ENCODE measurements at places on chromosomes 4 and X.

GRCh38 chr4:3389233-3390215 is 52.2 kb upstream of the HGFAC start:
- no peak for DNase-seq

GRCh38 chr4:72067051-72067450 is 35.3 kb downstream of the NPFFR2 start:
- DNase-seq: no peak

DNA sequence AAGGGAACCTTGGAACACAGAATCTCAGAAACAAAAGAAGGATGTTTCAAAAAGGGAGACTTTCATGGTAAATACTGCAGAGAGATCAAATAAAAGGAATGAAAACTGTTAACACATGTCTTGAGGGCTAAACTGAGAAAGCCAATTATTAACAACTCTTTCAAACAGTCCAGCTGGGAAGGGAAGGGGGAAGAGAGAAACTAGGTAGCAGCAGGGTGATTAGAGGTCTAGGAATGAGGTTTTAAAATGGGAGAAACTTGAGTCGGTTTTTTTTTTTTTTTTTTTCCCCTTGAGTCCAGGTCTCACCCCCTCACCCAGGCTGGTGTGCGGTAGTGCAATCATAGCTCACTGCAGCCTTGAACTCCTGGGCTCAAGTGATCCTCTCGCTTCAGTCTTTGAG is 4.3 kb downstream of the BCLAF3 start:
- no peak for DNase-seq

GRCh38 chr4:11470438-11471045 is 41.8 kb upstream of the HS3ST1 start:
- no peak for DNase-seq

GRCh38 chr4:76745240-76745639 is 152.7 kb downstream of the SOWAHB start:
- no peak for DNase-seq

DNA sequence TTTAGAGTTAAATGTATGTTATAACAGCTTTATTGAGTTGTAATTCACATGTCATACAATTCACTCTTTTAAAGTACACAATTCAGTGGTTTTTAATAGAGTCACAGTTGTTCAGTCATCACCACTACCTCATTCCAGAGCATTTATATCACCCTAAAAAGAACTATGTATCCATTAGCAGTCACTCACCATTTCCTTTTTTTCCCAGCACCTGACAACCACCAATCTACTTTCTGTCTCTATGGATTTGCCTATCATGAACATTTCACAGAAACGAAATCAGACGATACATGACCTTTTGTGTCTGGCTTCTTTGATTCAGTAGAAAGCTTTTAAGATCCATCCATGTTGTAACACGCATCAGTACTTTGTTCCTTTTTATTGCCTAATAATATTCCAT is 52.9 kb upstream of the FRAS1 start:
- no peak for DNase-seq
